Stimulated activated CD4-positive, alpha-beta T cell treated with anti-CD3 and anti-CD28 coated beads, Interleukin-1b, Interleukin-23, amount 100 ng/mL, for 1 hour (primary cell): ENCODE measurements at places on chromosomes 7 and 10.

DNA sequence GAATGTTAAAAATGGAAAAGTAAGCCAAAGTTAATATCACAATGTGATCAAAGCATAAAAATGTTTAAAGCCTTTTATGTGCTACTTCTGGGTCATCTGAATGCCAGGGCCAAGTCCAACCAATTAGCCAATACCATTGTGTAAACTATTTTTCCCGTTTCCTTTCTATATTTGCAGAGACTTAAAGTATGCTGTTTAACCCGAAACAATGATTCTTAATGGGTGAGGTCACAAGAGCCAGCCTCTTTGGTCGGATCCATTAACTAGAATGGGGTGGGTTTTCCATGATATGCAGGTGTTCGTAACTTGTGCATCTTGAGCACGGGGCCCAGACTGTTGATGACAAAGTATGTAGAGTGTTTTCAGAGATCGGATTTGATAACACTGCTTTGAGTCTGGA, 111.3 kb upstream of the IGFBP3 start:
- DNase-seq: no peak

- DNase-seq: no peak
Measured at GRCh38 chr10:98055841-98056516, 25.6 kb upstream of the CRTAC1 start.

GRCh38 chr7:32588657-32589056, 93.4 kb downstream of the AVL9 start:
- DNase-seq: no peak

- DNase-seq: no peak
Measured at GRCh38 chr10:27494116-27494805, 9.8 kb upstream of the RAB18 start.

DNA sequence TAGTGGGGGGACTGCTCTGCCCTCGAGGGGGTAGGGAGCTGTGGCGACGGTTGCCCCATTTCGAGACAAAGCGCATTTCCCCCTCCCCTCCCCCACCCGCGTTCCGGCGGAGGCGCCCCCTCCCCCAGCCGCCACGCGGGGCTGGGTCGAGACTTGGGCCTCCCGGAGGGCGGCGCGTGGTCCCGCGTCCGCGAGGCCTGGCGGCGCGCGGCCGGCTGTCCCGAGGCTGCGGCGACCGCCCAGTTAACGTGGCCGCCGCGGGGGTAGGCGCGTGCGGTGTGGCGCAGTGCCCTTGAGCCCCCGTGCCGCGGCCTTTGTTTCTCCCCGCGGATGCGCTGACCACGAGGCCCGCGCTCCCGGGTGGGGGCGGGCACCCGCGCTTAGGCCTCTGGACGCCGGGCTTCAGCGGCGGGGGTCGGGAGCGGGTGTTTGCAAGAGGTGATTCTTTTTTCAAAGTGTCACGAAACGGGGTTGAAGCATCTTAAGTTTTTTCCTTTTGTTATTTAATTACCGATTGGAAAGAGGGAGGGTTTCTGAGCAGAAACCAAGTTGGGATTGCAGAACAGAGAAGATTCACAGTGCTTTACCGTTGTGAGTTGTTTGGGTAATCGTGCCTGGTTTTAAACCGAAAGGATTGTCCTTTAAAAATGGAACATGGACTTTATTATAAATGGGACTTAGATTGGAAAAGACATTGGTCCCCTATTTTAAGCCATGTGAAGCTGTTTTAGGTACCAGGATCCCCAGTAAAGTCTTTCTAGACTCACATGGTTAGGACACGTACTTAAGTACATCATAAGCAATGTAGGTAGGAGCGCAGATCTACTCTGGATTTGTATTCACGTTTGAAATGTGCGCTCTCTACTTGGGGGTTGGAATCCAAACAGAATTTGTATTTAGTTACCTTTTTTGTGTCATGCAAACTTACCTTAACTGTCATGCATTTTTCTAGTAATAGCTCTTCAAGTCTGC, 760 bp downstream of the CBX3 start:
- peak; percentile 22 for DNase-seq

DNA sequence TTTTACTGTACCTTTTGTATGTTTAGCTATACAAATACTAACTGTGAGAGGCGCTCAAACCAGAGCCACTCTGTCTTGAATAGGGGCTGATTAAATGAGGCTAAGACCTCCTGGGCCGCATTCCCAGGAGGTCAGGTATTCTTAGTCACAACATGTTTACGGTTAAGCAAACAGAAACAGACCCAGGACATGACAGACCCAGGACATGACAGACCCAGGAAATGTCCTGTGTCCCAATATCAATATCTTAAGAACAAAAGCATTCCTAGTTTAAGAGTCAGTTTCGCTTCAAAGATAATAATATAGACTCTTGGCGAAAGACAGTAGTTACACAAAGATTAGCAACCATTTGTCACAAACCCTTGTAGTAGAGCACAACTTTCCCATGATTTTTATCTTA, 304.5 kb downstream of the CCSER2 start:
- DNase-seq: no peak

- DNase-seq: no peak
Measured at GRCh38 chr7:101843293-101844271, 26.2 kb downstream of the CUX1 start.

GRCh38 chr10:111129363-111129762, 52.5 kb downstream of the ADRA2A start:
- no peak for DNase-seq

DNA sequence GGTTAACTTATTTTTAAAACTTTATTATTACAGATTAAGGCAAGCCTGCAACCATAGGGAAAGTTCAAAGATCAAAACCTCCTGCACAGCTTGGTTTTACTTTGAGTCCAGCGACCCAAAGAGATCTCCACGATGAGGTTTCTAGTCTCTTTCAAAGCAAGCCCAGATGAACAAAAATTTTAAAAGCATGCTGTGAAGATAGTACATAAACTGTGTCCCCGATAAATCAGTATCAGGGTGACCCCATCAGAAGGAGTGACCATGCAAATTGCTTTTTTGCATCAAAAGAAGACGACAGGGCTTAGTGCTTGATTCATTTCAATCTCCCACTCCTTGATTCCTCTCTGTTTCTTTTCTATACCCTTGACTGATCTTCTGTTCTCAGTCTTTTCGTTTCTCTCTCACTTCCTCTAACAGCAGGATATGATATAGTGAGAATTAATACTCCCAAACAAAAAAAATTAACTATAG, 16.0 kb upstream of the DNTT start:
- no peak for DNase-seq

- DNase-seq: no peak
Measured at GRCh38 chr10:59537501-59537900, 172.1 kb downstream of the SLC16A9 start.

GRCh38 chr7:90988996-90989765, 275.1 kb upstream of the FZD1 start:
- DNase-seq: no peak

DNA sequence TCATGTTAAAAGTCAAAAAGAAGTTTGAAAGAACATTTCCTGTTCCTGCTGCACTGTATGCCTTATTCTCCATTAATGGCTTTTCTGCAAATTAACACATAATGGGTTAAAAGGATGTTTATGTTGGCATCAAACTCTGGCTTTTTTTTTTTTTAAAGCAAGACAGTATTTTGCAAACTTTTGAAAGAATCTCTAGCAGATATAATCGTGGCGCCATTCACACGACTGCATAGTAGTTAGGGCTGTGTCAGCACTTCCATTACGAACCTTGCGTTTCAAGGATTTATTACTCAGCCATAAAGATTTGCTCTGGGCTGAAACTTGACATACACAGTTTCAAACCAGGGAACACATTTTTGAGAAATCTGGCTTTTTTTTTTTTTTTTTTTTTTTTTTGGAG, 207.8 kb downstream of the DYNC1I1 start:
- DNase-seq: no peak

DNA sequence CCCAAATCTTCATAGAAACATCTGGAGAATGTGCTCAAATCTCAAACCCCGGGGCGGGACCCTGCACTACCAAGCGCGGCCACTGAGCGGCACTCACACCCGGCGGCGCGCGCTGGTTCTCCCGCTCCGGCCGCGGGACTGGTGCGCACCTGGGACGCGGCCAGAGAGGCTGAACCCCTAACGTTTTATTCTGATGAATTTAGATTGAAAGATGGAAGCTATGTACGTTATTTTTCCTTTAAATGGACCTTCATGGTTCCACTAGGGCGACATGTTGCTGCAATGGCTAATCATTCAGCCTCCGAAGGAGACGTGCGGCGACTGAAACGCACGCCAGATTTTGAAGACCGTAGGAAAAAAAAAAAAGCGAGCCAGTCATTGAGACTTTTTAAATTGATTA, 107.0 kb upstream of the INSIG1 start:
- DNase-seq: no peak

GRCh38 chr7:10644849-10645248, 328.8 kb upstream of the PHF14 start:
- no peak for DNase-seq

DNA sequence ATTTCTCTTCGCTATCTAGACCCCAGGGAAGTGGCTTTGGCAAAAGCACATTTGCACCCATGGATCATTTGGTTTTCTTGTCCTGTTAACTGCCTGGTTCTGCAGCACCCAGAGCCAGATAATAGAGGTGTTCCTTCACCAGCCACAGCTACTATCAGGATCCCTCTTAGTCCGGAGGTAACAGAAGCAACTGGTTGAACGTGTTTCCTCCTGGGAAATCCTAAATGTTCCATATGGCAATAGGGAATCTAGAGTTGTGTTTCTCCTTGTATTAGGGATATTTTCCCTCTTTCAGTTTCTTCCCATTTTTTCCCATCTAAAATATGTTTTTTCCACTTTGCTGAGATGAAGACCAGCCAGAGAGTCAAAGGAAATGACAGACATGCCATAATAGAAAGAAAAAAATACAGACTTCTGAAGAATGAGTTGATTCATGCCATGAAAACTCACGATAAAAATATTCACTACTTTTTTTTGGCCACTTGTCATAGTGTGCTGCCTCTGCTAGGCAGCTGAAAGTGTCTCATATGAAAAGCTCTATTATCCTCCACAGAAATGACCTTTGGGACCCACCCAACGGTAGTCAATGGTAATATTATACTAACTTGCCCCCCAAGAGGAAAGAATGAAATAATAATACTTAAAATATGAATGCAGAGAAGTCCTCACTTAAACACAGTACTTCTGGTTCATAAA, 472.8 kb downstream of the KCNMA1 start:
- no peak for DNase-seq

DNA sequence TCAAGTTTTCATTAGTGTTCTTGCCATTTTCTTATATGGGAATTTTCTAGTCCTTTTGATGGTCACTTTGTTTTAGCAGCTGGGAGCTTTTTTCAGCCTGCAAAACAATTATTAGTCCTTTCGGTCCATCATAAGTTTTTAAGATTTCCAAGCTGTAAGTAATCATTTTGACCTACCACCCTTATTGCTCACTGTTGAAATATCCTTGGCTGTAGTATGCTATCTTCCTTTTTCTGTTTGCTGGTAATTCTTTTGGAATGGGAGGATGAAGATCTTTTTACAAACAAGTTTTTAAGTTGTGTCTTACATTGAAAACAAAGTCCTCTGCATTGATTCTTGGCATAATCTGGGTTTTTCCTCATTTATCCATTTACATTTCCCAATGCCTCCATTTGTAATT, 24.0 kb downstream of the BZW2 start:
- DNase-seq: no peak

GRCh38 chr10:99533496-99534449, 1.0 kb downstream of the NKX2-3 start:
- DNase-seq: no peak

GRCh38 chr10:122727426-122727825, 27.8 kb upstream of the C10orf120 start:
- DNase-seq: no peak

DNA sequence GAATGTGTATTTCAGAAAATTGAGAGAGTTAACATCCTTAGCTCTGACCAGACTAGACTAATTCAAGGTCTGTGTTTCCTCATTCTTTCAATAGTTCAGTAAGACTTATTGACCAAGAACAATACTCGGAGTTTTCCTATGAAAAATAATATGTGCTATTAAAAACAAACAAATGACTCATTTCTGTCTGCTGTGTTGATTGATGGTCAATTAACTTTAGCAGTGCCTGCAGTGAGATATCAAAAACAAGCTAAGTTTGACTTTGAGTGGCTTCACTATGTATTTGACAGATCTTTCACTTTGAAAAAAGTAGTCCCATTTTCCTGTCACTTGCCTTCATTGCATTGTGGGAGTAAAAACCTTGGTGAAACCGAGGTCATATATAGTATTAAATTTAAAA, 91.0 kb downstream of the GNAT3 start:
- DNase-seq: no peak

DNA sequence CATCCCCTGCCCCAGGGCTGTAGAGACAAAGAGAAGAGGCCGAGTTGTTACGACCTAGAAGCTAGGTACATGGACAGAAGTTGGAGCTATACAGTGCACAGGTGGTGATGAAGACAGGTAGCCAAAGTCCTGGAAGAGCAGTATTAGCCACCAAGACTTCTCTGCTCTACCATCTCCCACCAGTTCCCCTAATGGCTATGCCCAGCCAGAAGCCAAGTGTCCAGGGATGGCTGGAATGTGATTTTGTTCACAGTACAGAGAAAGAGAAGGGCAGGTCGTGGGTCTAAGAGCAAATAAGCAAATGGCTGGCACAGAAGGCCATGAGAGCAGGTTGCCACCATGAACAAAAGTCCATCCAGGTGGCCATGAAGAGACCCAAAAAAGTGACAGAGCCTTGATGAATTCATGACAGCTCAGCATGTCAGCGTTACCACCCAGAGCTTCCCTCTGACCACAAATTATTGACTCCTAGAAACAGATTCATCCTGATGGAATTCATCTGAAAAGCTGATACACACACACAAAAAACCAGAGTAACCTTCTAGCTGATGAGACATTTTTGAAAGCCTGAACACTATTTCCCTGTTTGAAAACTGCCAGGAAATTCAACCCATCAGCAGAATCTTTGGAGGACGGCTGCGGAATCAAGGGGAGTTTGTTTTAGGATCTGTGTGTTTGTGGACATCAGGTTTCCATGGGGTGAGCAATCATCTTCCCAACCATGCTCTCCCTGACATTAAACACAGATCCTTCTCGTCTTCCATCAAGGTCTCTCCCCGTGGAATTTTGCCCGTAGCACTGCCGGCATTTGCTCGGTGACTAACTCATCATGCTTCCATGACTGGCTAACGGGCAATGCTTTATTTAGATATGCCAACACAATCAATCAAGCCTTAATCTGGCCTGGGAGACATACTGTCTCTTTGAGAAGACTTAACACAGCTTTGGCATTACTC, 906.7 kb upstream of the AUTS2 start:
- DNase-seq: no peak

GRCh38 chr10:124842721-124843120, 41.1 kb downstream of the ABRAXAS2 start:
- DNase-seq: no peak

GRCh38 chr7:47253650-47254080, 328.2 kb downstream of the TNS3 start:
- no peak for DNase-seq

- DNase-seq: no peak
Measured at GRCh38 chr7:92824450-92824849, 11.9 kb downstream of the CDK6 start.

GRCh38 chr10:43355749-43356371, 15.6 kb upstream of the FXYD4 start:
- DNase-seq: no peak

GRCh38 chr10:15879663-15880062, 19.4 kb upstream of the MINDY3 start:
- DNase-seq: no peak

GRCh38 chr10:132407243-132407746, 10.3 kb downstream of the PWWP2B start:
- no peak for DNase-seq
